ENCODE measurements at places on chromosomes 5 and 9.

- DNase-seq: no peak
Observed at GRCh38 chr9:113587471-113588031, 124.0 kb downstream of the RGS3 start.

DNA sequence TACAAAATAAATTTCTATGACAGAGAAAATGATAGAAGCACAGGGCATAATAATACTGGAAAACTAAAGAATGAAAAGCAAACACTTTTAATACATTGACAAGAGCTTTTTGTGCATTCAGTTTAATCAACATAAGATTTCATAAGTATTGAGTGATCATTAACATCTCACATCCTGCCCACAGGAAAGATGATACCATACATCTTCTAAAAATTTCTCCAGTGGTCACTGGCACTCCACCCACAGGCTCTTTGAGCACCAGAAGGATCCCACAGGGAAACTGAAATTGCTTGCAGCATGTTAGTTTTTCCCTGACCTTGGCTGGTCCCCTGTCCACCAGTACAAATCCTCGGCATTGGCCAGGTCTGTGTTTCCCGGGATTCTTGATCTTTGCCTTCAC lies 186.0 kb downstream of the CEMIP2 start:
- no peak for DNase-seq

GRCh38 chr5:102933316-102933715 lies 178.2 kb downstream of the PAM start:
- no peak for DNase-seq

DNA sequence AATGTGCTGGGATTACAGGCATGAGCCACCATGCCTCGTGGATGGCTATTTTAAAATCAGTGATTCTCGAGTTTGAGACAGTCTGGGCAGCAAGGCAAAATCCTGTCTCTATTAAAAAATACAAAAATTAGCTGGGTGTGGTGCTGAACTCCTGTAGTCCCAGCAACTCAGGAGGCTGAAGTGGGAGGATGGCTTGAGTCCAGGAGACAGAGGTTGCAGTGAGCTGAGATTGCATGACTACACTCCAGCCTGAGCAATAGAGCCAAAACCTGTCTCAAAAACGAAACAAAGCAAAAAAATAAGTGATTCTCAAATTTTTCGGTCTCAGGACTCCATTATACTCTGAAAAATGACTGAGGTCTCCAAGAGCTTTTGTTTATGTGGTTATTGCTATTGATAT lies 47.9 kb upstream of the HSPA9 start:
- DNase-seq: no peak

GRCh38 chr9:73270967-73271721 lies 119.5 kb downstream of the ANXA1 start:
- DNase-seq: no peak

- no peak for DNase-seq
Observed at GRCh38 chr5:7395947-7396712, at the start of gene ADCY2. Gene ADCY2, plus strand, starts transcription at chr5:7396138. Its CDS starts 159 bp downstream, at chr5:7396297.

- DNase-seq: no peak
Observed at GRCh38 chr5:26942481-26942880, 95.9 kb downstream of the CDH9 start.

GRCh38 chr9:125649826-125650225 lies 57.2 kb downstream of the MAPKAP1 start:
- no peak for DNase-seq

DNA sequence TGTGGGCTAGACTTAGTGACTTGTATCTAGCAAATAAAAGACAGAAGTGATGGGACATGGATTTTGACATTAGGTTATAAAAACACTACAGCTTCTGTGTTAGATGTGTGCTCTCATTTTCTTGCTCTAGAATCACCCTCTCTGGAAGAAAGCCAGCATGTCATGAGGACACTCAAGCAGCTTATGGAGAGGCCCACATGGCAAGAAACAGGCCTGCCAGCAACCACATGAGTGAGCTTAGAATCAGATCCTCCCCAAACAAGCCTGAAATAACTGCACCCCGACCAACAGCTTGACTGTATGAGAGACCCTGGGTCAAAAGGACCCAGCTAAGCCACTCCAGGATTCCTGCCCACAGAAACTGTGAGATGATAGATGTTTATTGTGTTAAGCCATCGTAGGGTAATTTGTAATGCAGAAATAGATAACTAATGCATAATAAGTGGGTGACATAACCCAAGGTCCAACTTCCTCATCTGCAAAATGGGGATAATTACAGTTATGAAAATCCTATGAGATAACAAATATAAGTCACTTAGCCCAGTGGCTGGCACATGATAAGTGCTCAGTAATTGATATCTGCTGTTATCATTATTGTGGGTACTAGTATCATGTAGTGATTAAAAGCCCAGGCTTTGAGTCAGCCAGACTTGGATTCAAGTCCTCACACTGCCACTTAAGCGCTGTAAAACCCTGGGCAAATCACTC lies 86.5 kb downstream of the KLHL3 start:
- no peak for DNase-seq

- no peak for DNase-seq
Observed at GRCh38 chr9:24602693-24603352, 57.1 kb upstream of the IZUMO3 start.
